LHCN-M2 (cell line): ENCODE measurements at places on chromosomes 4 and X. TPM values are rescaled to one million over a fixed set of nuclear protein-coding genes. Genes with fewer than 3 reads are reported as not detected.

CMC4 gene
- 17.2 and 23.2 TPM in 2 replicates for total RNA-seq

DGKK gene
- total RNA-seq, result not detected in 2 replicates

QRFPR gene
- not detected in 2 replicates for total RNA-seq

BBS12 gene
- 3.3 and 5.5 TPM in 2 replicates for total RNA-seq

NALF2 gene
- total RNA-seq, result not detected in 2 replicates

MAPK10 gene
- total RNA-seq, result 4.3 and 4.4 TPM in 2 replicates

SPACA5 gene
- total RNA-seq, result not detected in 2 replicates

MOB1B gene
- 8.7 and 11.8 TPM in 2 replicates for total RNA-seq

NEUROG2 gene
- total RNA-seq, result 0.06 TPM in 1 of 2 replicates, not detected in the other

GRCh38 chr4:13117185-13117584 is 367.0 kb downstream of the RAB28 start:
- no peak for DNase-seq

DNA sequence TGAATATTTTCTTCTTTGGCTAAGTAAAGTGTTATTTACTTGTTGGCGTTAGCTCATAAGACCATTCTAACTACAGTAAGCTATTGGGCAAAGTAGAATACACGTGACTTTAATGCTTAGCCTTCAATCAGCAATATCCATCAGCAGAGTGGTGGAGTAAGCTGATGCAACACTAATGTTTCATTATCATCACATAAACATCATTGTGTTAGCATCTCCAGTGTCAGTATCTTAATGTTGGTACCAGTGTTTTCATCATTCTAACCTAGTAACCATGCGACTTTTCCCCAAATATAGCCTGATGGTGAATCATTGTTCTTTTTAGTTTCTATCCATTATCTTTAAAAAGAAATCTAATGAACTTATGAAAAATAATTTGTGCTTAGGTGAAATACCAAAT is 48.5 kb downstream of the APOOL start:
- DNase-seq, result peak; percentile 22

GRCh38 chr4:91973479-91974153 is 330.1 kb upstream of the GRID2 start:
- DNase-seq, result no peak

- peak; percentile 24 for DNase-seq
These were observed 36.0 kb upstream of the SPON2 start for GRCh38 chr4:1208266-1208961.

DNA sequence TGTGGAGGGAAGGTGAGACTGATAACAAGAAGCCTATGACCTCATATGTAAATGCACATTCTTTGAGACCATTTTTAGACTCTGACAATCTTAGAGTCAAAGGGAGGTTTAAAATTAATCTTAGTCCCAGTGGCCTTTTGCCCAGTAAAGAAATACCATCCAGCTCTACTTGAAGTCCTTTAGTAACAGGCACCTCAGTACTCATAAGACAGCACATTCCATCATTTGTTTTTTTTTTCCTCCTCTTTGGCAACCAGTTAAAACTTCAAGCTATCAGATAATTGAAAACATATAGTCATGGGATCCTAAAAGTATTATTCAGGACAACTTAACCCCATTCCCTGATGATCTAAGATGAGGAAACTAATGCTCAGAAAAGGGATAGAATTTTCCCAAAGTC is 4.6 kb downstream of the EDA2R start:
- DNase-seq, result no peak

GRCh38 chr4:184776821-184777220 is 42.9 kb upstream of the CENPU start:
- DNase-seq, result no peak

GRCh38 chr4:3371033-3372001 is 70.5 kb upstream of the HGFAC start:
- no peak for DNase-seq

- no peak for DNase-seq
These were observed 18.2 kb upstream of the SLC25A14 start for GRCh38 chrX:130321550-130321949.
